ENCODE measurements at places on chromosomes 5 and 9. TPM values are rescaled to one million over a fixed set of nuclear protein-coding genes. Genes with fewer than 3 reads are reported as not detected.

FAM169A gene
- 2.0 TPM for total RNA-seq

HAUS6 gene
- total RNA-seq: 5.4 TPM

MINAR2 gene
- total RNA-seq: not detected

WDR31 gene
- total RNA-seq: 2.3 TPM

C6 gene
- 50.8 TPM for total RNA-seq

C9orf50 gene
- total RNA-seq: not detected

OR1J2 gene
- total RNA-seq: not detected

SKIC3 gene
- 64.6 TPM for total RNA-seq

IL5 gene
- total RNA-seq: not detected

GPRIN1 gene
- total RNA-seq: 0.26 TPM

CER1 gene
- 2.0 TPM for total RNA-seq

CCNI2 gene
- total RNA-seq: 1.6 TPM

PCDHGB5 gene
- 7.8 TPM for total RNA-seq

PRRT1B gene
- 0.78 TPM for total RNA-seq

PLK2 gene
- 30.7 TPM for total RNA-seq

SMIM33 gene
- total RNA-seq: not detected

DIRAS2 gene
- total RNA-seq: 0.52 TPM

POLK gene
- total RNA-seq: 33.5 TPM

SLC25A2 gene
- not detected for total RNA-seq

PCBD2 gene
- 9.9 TPM for total RNA-seq

GPR151 gene
- total RNA-seq: not detected

CCDC183 gene
- total RNA-seq: 14.5 TPM

PFN3 gene
- total RNA-seq: not detected

SHISAL2B gene
- 0.99 TPM for total RNA-seq

ATOX1 gene
- 39.7 TPM for total RNA-seq

C5orf58 gene
- not detected for total RNA-seq

UBE2QL1 gene
- 0.33 TPM for total RNA-seq

EPB41L4B gene
- 122 TPM for total RNA-seq

PCDHA3 gene
- total RNA-seq: 1.0 TPM

PTPRD gene
- 4.9 TPM for total RNA-seq

FGF10 gene
- 11.5 TPM for total RNA-seq

CCDC192 gene
- total RNA-seq: not detected

RASGRF2 gene
- total RNA-seq: 1.6 TPM

CSF2 gene
- total RNA-seq: not detected

MTRR gene
- total RNA-seq: 15.8 TPM

ADAMTS12 gene
- 2.3 TPM for total RNA-seq

CCDC171 gene
- 4.7 TPM for total RNA-seq

PIGO gene
- total RNA-seq: 15.0 TPM

ARHGEF28 gene
- total RNA-seq: 67.2 TPM

RNF180 gene
- total RNA-seq: 13.2 TPM

SLIT3 gene
- 6.7 TPM for total RNA-seq

GRXCR2 gene
- not detected for total RNA-seq

DOCK2 gene
- 7.6 TPM for total RNA-seq

All from body of pancreas (tissue), 4 donors.